Ovary (tissue), 10 donors: ENCODE measurements at places on chromosomes 1 and 21. TPM values are rescaled to one million over a fixed set of nuclear protein-coding genes. Genes with fewer than 3 reads are reported as not detected.

DNA sequence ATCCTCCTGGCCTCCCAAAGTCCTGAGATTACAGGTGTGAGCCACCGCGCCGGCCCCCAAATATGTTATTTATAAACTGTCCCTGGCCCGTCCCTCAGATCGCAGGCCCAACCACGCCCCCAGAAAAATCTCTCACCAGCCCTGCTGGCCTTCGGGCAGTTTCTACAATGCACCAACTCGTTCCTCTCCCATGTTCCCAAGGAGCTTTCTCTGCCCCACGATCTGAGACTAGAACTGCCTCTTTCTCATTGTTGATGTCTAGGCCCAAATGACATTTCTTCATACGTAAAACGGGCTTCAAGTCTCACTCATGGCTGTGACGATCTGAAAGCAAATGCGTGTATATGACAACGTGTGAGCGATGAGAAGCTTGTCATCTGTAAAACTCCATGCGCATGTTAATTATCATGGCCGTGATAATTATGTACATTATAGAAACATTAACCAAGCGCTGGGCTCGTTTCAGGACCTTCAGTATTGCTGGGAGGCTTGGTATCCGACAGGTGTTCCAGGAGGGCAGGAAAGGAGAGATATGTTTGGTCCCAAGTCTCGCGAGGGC, 748 bp upstream of the NIPAL3 start:
- no peaks in the 10 kb centered on the region for H3K36me3 ChIP-seq
- peaks cover 2% of the 10 kb centered on the region for H3K4me1 ChIP-seq
- no peak overlapping the region for H3K27ac ChIP-seq

GRCh38 chr1:181117648-181118449, 29.3 kb downstream of the IER5 start:
- DNase-seq = no peak
- no peaks in the 10 kb centered on the region for H3K4me1 ChIP-seq
- no peak overlapping the region for H3K27ac ChIP-seq
- no peaks in the 10 kb centered on the region for H3K27me3 ChIP-seq

- peaks cover 4% of the 10 kb centered on the region for H3K4me1 ChIP-seq
- no peak for DNase-seq
- H3K36me3 ChIP-seq = no peaks in the 10 kb centered on the region
- H3K4me3 ChIP-seq = peak overlapping the region; percentile 20
- H3K27me3 ChIP-seq = no peaks in the 10 kb centered on the region
- no peak overlapping the region for H3K27ac ChIP-seq
Observed at GRCh38 chr1:52633291-52633754, 355 bp downstream of the SHISAL2A start.

DNA sequence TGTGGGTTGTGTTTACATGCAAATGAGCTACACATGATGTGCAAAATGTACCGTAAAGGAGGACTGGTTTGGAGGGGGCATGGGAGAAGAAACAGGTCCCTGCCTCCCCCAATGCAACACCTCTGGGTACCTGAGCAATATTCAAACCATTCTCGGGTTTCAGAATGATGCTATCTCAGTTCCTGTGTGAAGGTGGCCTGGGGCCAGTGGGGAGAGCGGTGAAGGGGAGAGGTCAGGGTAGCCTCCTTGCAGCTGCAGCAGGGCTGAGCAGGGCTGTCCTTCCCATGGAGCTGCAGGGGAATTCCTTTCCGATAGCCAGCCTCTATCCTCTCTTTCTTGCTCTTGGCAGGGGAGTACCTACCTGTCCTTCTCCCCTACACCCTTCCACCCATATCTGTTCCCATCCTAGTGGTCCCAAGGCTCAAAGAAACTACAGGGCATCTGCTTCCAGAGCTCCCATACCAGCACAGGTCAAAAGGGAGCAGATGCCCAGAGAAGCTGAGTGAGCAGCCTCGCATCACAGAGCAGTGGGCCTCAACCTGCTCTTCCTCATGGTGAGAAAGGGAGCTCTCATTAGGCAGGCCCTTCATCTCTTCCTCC, 11.9 kb downstream of the MEF2D start:
- H3K27ac ChIP-seq = peak overlapping the region; percentile 91
- no peak for DNase-seq
- no peaks in the 10 kb centered on the region for H3K36me3 ChIP-seq

DNA sequence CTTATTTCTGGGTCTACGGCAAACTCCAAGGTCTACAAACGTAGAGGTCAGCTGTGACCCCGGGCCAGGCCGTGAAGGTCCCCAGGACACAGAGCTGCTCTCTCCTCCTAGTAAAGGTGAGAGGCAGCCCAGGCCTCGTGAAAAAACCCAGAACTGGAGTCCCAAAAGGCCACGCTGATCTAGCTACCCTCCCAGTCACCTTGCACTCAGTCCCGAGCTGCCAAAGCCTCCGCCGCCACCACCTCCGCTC, 125 bp downstream of the ATP5PF start:
- H3K27ac ChIP-seq = peak overlapping the region; percentile 95
- H3K4me1 ChIP-seq = peaks cover 3% of the 10 kb centered on the region
- no peaks in the 10 kb centered on the region for H3K27me3 ChIP-seq

The AMY1C gene
- 1.4 TPM for total RNA-seq

The IVL gene
- total RNA-seq = not detected

DNA sequence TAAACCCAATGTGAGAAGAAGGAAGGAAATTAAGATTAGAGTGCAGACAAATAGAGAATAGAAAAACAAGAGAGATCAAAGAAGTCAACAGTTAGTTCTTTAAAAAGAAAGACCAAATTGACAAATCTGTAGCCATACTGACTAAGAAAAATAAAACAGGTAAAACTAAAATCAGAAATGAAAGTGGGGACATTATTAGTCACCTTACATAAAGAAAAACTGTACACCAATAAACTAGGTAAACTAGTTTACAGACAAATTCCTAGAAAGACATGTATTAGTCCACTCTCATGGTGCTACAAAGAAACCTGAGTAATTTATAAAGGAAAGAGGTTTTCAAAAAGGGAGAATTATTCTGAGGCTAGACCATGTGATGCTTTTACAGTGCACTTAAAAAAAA, 22.3 kb downstream of the BLZF1 start:
- no peak for DNase-seq
- H3K27ac ChIP-seq = no peak overlapping the region
- no peaks in the 10 kb centered on the region for H3K36me3 ChIP-seq
- no peaks in the 10 kb centered on the region for H3K4me1 ChIP-seq

The CNTN2 gene
- 0.02 TPM for total RNA-seq

GRCh38 chr1:203137324-203137723, 9.8 kb downstream of the ADORA1 start:
- no peak overlapping the region for H3K4me3 ChIP-seq
- no peaks in the 10 kb centered on the region for H3K4me1 ChIP-seq
- DNase-seq = no peak
- no peak overlapping the region for H3K27ac ChIP-seq
- no peaks in the 10 kb centered on the region for H3K36me3 ChIP-seq

GRCh38 chr1:112625696-112626095, 6.1 kb downstream of the CAPZA1 start:
- no peak overlapping the region for H3K27ac ChIP-seq
- H3K4me1 ChIP-seq = peaks cover 3% of the 10 kb centered on the region
- H3K36me3 ChIP-seq = no peaks in the 10 kb centered on the region
- H3K27me3 ChIP-seq = no peaks in the 10 kb centered on the region
- no peak for DNase-seq
- no peak overlapping the region for H3K4me3 ChIP-seq

DNA sequence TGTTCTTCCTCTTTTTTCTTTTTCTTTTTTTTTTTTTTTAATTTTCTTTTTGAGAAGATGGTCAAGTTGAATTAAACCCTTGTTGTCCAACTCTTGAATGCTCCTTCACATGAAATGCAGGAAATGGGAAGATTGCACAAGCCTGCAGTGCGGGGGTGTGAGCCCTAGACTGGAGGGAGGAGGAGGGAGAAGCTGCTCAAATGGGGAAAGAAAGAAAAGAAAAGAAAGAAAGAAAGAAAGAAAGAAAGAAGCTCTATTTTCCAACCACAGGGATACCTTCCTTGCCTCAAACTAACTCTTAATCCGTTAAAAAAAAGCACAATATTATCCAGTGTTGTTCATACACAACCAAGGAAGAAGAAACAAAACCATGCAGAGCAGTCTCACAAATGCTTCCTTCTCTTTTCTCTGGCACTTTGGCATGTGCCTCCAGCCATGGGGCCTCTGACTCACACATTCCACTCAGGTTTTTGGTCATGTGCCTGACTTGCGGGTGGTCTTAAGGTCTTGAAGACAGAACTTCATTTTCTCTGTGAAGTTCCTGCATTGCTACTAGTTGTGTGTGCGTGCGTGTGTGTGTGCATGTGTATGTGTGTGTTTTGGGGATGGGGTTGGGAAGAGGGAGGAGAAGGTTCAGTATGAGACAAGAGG, 276.1 kb downstream of the RPS6KC1 start:
- H3K36me3 ChIP-seq = no peaks in the 10 kb centered on the region
- no peak for DNase-seq
- H3K27me3 ChIP-seq = no peaks in the 10 kb centered on the region

The KRTAP10-10 gene
- not detected for total RNA-seq

GRCh38 chr1:117017648-117018047, 16.1 kb downstream of the CD101 start:
- H3K4me1 ChIP-seq = no peaks in the 10 kb centered on the region
- no peaks in the 10 kb centered on the region for H3K36me3 ChIP-seq
- no peaks in the 10 kb centered on the region for H3K27me3 ChIP-seq

The GPR161 gene
- total RNA-seq = 10.0 TPM

DNA sequence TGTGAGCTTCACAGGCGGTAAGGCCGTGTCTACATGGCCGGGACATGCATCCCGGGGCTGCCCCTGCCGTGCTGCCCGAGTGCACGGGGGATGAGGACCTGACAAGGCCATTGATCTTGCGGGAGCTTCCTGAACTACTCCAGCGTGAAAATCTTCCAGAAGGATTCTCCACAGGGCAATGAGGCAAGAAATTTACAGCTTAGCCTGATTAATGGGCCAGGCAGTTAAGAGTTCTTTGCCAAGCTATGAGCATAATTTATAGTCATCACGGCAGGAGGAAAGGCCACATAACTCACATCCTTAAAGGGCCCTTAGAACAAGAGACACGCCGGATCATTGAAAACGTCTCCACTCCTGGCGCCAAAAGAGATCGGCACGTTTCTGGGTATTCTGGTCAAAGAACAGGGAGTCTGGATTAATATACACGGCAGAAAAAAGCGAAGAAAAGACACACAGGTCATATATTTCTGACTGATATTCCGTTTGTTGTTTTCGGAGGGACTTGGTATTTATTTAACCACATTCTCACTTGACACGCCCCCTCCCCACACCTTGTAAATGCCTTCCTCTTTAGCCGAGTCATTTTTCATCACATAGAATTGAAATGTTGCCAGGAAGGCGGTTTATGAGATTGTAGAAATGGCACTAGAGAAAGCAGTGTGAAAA, 180.5 kb downstream of the DYRK1A start:
- no peak for DNase-seq
- no peaks in the 10 kb centered on the region for H3K36me3 ChIP-seq
- peaks cover 10% of the 10 kb centered on the region for H3K4me1 ChIP-seq

- H3K4me3 ChIP-seq = peak overlapping the region; percentile 10
- no peaks in the 10 kb centered on the region for H3K36me3 ChIP-seq
- H3K4me1 ChIP-seq = peaks cover 9% of the 10 kb centered on the region
- peak; percentile 77 for DNase-seq
Observed at GRCh38 chr1:164602480-164603093, 43.6 kb downstream of the PBX1 start.

The G0S2 gene
- 79.2 TPM for total RNA-seq

The C1orf115 gene
- 13.0 TPM for total RNA-seq
